ENCODE measurements at places on chromosomes 1 and 21.

DNA sequence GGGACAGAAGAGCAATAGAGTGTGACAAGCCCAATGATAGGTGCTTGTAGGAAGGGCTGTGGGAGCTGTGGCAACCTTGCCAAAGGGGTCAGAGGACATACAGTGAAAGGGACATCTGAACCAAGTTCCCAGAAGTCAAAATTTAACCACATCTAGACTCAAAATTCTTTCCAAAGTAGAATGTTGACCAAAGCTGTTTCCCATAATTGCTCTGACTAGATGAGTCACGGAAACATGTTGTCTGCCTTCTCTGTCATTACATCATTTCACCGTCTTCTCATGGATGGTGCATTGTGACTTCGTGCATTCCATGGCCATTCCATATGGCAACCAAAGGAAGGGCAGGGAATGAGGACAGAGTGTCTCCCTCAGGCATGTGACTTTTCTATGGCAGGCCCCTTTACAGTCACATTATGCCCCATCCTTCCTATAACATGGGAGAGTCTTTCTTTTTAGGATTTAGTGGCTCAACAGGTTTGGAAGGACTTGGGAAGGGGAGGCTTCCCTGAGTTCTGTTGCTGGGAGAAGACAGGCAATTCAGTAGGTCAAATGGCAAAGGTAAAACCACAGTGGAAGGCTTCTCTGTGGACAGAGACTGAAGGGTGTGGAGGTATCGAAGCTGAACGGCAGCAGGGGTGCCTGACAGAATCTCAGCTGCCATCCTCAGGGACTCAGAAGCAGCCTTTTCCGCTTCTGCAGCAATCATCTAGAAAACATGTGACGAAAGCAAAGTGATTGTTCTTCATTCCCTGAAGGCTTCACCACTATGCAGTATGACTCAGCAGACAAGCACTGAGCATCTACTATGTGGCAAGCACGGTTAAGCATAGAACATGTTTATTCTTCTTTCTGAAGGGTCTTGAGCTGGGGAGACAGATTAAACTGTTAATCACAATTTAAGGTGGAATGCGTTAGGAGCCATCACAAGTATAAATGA lies 24.7 kb downstream of the NPHS2 start:
- peak; percentile 56 for DNase-seq

- no peak for DNase-seq
These were observed 13.6 kb downstream of the UBL4B start for GRCh38 chr1:110125810-110126209.

DNA sequence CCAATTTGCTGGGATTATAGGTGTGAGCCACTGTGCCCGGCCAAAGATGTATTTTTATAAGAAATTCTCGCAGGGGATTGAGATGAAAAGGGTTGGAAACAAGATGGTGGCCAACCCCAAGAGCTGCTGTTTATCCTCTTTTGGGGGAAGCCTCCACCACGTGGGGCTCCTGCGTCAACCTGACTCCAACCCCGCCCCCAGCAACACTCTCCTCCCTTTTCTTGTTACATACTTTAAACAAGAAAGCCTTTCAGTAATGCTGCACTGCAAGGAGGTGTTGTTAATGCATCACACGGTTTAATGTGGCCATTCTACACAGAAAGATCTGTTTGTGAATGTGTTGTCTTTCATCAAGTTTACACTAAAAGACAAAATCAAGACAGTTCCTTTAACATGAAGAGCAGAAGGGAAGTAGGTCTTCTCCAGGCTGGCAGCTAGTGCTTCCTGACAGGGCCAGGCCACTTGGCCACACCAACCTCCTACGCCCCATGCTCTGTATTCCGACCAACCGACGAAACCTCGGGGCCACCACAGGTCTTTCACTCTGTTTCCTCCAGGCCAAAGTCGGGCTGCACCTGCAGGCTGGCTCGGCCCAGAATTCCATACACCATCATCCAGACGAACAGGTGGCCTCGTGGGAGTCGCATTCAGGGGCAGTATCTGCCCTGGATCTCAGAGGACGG lies 25.9 kb downstream of the C2CD2 start:
- DNase-seq = no peak

DNA sequence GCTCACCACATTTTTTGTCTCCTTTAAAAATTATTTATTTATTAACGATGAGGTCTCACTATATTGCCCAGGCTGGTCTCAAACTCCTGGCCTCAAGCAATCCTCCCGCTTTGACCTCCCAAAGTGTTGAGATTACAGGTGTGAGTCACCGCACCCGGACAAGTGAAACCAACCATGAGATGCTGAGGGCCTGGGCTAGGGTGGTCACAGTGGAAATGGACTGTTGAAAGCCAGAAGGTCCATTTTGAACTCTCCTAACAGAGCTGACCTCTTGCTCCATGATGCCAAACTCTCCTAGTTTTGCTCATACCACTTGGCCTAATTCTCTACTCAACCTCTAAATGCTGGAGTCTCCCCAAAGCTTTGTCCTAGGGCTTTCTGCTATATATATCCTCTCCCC lies 109.1 kb downstream of the SLC45A1 start:
- DNase-seq = no peak

DNA sequence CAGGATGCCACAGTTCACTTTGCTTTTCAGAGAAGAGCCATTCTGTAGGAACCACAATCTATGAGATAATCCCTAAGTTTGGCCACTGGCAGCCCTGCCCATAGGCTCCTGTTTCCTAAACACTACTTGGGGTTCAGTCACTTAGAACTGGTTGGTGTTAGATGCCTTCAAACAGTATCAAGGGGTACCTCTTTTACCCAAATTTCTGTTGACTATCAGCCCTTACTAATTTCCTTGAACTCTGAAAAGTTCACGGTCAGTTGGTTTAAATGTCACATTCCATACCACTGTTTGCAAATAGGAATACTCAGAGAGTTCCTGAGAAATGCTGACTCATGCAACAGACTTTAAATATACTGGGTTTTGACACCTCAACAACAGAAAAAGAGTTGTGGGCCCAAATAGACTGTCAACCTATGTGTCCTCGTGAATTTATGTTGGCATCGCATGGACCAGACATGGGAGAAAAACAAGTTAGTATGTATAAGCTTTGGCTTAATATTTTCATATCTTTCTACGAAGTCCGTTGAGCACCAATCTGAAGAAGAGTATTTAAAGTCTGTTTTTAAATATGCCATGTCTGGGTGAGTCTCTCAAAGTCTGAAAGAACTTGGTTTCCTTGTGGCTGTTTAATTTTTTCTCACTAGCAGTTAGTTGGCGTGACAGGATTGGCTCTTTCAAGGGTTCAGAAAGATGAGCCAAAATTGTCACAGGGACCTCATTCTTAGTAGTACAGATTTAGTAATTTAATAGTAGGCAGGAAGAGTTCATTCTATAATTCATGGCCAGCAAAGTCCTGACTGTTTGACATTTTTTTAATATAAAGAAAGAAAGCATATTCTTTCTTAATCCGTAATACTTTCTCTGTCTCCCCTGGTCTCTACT lies 56.5 kb upstream of the ZNF326 start:
- peak; percentile 46 for DNase-seq

- DNase-seq = no peak
These were observed 192.4 kb downstream of the HMCN1 start for GRCh38 chr1:185926588-185926987.

All from HCEC 1CT (cell line).